HFF-Myc (cell line): ENCODE measurements at places on chromosomes 6 and 20.

DNA sequence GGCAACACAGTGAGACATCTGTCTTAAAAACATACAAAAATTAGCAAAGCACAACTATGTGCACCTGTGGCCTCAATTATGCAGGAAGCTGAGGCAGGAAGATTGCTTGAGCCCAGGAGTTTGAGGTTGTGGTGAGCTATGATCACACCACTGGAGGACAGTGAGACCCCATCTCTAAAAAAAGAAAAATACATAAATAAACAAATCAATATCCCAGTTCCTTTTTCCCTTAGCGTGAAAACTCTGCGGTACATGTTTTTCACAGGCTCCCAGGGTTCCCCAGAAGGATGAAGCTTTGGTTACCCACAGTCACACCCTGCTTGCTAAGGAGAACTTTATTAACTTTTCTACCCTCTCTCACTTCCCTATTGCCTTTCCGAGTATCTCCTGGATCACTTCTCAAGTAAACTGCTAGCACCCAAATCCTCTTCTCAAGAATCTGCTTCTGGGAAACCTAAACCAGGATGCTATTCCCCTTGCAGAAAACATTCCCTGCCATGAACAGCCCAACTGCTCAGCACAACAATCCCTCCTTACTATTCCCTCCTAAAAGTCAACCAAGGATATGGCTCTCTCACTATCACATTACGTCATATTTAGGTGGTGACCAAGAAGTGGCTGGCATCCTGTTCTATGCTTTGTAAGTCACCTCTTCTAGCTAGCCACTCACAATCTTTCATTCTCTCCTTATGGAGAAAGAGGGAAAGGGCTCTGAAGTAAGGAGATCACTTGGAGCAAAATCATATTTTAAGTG is 122.4 kb downstream of the IPCEF1 start:
- no peak for DNase-seq

GRCh38 chr6:133553652-133554051 is 312.5 kb downstream of the EYA4 start:
- no peak for DNase-seq

DNA sequence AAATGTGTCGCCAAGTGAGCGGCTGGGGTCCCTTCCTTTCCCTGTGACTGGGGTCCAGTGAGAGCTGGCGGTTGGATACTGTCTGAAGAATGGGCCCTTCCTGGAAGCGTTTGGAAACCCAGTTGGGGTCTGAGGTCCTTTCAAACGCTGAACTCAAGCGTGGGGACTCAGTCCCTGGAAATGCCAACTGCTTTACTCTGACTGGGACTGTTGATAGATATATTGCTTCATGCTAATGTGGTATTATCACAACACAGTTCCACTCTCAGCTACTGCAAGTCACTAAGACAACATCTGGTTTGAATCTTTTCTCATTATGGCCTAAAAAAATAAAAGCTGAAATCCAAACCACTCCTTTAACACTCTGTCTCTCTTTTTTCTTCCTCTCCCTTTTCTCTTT is 23.7 kb upstream of the PSMF1 start:
- no peak for DNase-seq

- no peak for DNase-seq
Measured at GRCh38 chr6:169967687-169968086, 216.3 kb downstream of the ERMARD start.

- no peak for DNase-seq
Measured at GRCh38 chr6:44224965-44225305, 1.5 kb downstream of the SLC29A1 start.

DNA sequence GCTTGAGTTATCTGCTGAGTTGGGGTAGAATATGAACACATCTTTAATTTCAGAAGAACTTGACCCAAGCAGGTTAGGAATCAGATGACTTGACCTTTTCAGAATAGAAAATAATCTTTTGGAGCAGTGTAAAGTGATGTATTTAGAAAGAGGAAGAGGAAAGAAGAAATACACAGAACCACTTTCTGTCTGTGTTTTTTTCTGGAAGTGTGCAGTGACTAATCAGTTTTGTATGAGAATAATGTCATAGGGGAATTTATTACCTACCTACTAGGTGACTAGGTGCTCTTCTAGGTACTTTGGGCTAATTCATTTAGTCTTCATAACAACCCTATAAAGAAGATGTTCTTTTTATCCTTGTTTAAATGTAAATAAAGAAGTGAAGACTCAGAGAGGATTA is 3.0 kb downstream of the PPP1R14C start:
- no peak for DNase-seq

- no peak for DNase-seq
Measured at GRCh38 chr6:130797061-130797460, 30.1 kb upstream of the SMLR1 start.

DNA sequence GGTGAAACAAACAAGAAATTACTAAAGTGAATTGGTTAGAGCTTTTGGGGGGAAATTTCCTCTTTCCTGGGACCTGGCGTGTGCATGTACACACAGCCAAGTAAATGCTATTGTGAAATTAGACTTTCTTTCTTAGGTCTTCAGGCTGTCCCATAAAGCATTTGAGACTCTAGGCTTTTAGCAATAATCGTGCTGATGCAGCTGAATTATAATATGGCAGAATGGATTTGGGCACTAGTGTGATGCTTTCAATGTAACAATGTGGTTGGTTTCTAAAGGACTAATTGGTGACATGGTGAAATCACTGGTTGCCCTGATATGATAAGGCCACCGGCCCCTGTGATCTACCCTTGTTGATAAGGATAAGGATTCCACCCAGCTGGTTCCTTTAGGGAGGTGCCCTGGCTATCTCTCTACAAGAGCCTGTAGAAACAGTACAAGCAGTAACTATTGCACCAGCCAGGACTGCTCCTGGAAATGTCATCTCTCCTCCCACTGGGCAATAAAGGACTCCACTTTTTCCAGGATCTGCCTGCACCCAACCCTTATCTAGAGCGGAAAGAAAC is 164.1 kb downstream of the TFAP2A start:
- DNase-seq, result no peak

DNA sequence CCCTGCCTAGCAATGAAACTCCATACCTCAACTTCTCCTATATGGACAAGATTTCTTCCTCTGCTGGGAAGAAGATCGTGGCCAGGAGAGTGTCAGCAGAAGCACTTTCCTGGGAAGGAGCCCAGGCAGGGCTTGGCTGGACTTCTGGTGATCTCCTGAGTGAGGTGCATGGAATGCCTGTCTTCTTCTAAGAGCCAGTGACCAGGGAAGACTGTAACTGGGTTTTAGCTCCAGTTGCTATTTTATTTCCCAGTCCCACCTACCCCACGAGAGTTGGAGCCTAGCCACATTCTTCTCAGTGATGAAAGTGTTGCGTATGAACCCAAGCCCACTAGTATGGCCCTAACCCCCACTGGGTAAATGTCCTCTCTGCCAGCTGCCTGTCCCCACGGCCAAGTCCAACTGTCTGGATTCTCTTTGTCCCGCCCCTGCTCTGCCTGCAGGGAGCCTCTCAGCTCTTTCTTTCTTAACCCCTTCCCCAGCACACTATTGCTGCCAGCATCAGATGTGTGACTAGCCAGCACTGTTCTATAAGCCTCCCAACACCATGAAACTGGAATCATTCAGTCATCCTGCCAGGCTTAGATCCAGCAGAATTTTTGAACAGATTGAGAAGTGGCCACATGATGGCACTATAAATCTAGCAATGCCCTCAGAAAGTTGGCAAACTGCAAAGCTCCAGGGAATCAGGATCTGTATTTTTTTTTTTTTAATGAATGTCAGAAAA is 69.8 kb upstream of the FAM184A start:
- DNase-seq, result peak; percentile 77

DNA sequence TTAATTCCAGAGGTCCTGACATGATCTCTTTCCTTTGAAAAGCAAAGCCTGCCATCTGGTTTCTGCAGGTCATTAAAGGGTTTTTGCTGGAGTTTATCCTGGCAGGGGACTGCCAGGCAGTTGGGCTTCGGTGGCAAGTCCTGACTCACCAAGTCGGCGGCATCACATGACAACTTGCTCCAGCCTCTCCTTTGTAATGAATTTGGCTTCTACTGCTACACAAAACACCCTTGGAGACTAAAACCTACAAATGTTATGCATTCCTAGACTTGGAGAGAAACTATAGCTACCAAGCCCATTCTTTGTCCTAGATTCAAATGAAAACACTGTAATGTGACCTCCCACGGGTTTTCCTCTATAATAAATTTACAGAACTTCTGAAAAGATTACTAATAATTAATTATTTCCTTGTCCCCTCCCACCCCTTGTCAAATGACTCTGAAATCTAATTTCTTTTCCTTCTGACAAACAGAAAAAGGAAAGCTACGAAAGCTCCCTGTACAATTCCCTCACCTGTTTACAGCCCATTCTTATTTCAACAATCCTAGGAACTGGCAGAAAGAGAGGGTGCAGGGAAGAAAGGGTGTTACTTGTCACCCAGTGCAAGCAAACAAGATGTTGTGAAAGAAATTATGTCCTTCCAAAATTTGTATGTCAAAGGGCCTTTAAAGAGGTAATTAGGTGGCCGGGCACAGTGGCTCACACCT is 62.9 kb downstream of the QRSL1 start:
- no peak for DNase-seq

GRCh38 chr6:5713519-5713918 is 293.2 kb downstream of the NRN1 start:
- no peak for DNase-seq

DNA sequence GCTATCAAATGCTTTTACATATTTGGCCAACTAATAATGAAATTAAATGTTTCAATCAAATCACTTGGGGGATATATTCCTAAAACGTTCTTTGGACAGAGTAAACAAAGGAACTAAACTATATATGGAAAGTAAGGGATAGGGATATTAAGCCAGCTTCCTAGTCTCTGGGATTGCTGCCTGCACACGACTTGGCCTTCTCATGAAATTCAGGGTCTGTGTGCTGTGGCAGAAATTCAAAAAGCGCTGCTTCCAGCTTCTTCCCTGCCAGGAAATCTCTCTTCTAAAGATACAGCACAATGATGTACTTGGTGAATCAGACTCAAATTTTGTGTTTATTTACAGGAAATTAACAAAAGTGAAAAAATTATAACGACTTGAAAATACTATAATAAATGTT is 206.3 kb upstream of the RAB32 start:
- no peak for DNase-seq

- DNase-seq, result no peak
Measured at GRCh38 chr20:8153281-8153908, 21.3 kb downstream of the PLCB1 start.

- DNase-seq, result no peak
Measured at GRCh38 chr6:28207510-28208110, 17.5 kb upstream of the ZSCAN9 start.

GRCh38 chr20:59016795-59017492 is 2.3 kb upstream of the TUBB1 start:
- DNase-seq, result no peak

DNA sequence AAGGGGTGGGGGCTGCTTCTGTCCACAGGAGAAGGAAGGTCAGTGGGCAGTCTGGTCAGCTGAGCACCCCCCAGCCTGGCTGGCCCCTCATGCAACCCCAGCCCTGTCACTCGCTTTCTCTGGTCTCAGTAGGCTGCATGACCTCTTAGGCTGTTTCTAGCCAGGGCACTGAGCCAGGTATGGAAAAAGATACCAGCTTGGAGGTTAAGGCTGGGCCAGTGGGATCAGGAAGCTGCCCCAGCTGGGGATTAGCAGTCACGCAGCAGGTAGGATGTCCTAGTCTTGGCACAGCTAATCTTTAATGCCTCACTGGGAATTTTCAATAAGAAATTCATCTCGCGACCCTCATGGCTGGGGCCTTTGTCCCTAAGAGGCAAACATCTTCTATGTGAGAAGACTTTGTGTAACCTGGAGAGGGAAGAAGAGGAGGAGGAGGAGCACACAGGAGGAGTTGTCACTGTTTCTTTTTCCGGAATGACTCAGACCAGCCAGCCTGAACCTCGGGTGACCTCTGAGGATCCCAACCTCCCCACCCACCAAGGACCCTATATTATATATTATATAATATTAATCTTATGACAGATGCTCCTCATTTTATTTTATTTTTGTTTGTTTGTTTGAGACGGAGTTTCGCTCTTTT is 2.4 kb upstream of the BPIFA2 start:
- no peak for DNase-seq

- no peak for DNase-seq
Measured at GRCh38 chr20:57618764-57619050, 1.5 kb downstream of the ZBP1 start.

GRCh38 chr20:18567739-18568091 is 483 bp downstream of the SMIM26 start:
- no peak for DNase-seq

DNA sequence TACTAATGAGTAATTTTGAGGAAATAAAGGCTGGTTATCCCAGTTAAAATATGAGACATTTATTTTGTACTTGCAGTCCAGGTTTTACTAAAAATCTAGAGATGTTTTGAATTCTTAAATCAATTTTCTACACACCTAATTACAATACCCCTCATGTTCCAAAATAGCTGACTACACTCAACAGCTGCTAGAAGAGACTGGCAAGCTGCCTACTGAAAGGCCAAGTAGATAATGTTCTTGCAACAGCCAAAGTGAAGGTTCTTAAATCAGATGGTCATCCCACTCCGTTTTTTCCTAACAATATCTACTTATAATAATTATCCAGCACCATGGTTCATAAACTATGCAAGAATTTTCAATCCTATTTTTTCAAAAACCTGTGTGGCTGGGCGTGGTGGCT is 69.0 kb downstream of the DTNBP1 start:
- DNase-seq, result no peak

GRCh38 chr6:53331678-53332077 is 17.1 kb downstream of the ELOVL5 start:
- no peak for DNase-seq

- DNase-seq, result no peak
Measured at GRCh38 chr20:18191306-18191705, 53.6 kb downstream of the KAT14 start.

- no peak for DNase-seq
Measured at GRCh38 chr6:15358579-15359327, 112.9 kb downstream of the JARID2 start.

GRCh38 chr6:21912151-21912832 is 318.7 kb downstream of the SOX4 start:
- DNase-seq, result no peak

GRCh38 chr20:15515691-15516090 is 1057.6 kb downstream of the KIF16B start:
- DNase-seq, result no peak

DNA sequence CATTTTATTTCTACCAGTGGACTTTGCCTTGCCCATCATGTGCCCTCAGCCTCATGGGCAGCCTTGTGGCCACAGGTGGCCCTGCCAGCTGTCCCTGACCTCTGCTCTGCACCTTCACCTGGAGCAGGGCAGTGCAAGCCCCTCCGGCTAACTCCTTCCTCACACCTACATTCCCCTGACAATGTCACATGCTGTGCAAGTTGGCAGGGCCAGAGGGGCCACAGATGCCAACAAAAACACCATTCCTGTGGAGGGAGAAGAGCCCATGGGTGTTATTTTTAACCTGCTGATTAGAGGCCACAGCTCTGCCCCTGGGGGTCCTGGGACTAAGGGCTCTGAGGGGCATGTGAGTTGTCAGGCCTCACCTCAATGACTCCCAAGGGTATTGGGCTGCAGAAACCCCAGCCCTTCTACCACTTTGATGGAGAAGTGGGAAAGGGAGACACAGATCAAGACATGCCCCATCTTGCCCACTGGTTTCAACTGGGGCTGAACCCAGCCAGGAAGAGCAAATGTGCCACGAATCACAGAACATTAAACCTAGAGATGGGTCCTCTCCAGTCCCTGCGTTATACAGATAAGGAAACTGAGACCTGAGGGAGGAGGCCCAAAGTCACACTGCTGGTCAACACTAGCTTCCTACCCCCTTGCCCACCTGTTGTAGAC is 65.0 kb downstream of the MRPL14 start:
- DNase-seq, result no peak

GRCh38 chr20:50690650-50691572 is at the start of gene RIPOR3:
RIPOR3 (minus strand) TSS chr20:50691542; CDS start chr20:50691128, 414 bp downstream.
- DNase-seq, result no peak
